ENCODE measurements at places on chromosomes 4 and X. TPM values are rescaled to one million over a fixed set of nuclear protein-coding genes. Genes with fewer than 3 reads are reported as not detected.

The RENBP gene
- 8.2 TPM for total RNA-seq

The GSPT2 gene
- total RNA-seq = 8.8 TPM

- H3K4me1 ChIP-seq = peaks cover 12% of the 10 kb centered on the region
- H3K36me3 ChIP-seq = peaks cover 4% of the 10 kb centered on the region
- DNase-seq = peak; percentile 46
- no peak overlapping the region for H3K4me3 ChIP-seq
- no peak overlapping the region for H3K27ac ChIP-seq
- H3K27me3 ChIP-seq = peaks cover 29% of the 10 kb centered on the region
Measured at GRCh38 chr4:7186031-7186430, 6.3 kb upstream of the SORCS2 start.

- H3K27me3 ChIP-seq = peaks cover 6% of the 10 kb centered on the region
- H3K4me1 ChIP-seq = no peaks in the 10 kb centered on the region
- no peak for DNase-seq
- H3K36me3 ChIP-seq = no peaks in the 10 kb centered on the region
- no peak overlapping the region for H3K27ac ChIP-seq
Measured at GRCh38 chr4:119315036-119315435, 6.9 kb downstream of the FABP2 start.

DNA sequence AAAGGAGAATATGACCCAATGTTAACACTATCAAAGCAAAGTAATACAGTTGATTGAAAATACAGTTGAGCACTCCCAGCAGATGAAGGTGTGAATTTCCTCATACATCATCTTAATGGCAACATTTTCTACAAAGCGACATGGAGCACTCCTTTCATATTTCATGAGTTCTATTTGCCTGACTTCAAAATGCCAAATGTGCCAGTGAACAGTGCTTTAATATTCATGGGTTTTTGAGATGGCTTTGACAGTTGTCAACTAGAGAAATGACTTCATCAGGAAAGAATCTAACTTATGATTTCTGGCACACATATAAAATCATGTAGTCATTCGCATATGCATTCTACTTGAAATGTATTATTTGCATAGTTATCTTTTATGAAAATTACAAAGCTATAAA is 222.4 kb downstream of the GALNTL6 start:
- no peak for DNase-seq
- H3K27ac ChIP-seq = no peak overlapping the region
- H3K4me3 ChIP-seq = no peak overlapping the region
- no peaks in the 10 kb centered on the region for H3K36me3 ChIP-seq
- no peaks in the 10 kb centered on the region for H3K27me3 ChIP-seq

DNA sequence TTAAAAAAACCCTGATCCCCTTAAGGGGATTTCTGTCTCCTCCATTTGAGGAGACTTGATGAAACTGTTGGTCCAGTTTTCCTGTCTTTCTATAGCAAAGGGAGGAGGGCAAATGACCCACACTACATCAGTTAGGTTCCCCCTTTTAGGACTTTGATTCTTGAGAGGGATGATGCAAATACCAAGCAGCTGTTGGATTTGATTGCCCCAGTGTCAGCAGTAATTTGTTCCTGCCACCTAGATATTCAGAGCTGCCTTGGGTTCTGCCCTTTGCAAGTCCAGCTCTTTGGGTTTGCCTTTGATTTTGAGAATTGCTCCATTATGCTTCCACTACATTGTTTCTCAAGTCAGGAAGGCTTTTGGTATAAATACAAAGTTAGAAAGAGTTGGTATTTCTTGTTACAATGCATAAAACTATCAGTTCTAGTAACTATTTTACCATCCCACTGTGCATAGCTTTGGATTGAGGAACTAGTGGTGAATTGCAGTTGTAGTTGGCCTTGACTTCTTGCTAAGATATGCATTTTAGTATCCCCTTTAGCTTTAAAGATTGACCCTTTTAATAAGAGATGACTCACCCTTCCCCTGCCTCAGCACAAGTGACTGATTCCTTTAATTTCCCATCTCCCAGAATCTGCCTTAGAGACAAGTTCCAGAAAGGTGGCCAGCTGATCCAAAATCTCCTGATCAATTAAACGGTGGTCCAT is 24.3 kb upstream of the ZNF330 start:
- peaks cover 9% of the 10 kb centered on the region for H3K27me3 ChIP-seq
- H3K4me3 ChIP-seq = no peak overlapping the region
- no peaks in the 10 kb centered on the region for H3K36me3 ChIP-seq
- no peak for DNase-seq

DNA sequence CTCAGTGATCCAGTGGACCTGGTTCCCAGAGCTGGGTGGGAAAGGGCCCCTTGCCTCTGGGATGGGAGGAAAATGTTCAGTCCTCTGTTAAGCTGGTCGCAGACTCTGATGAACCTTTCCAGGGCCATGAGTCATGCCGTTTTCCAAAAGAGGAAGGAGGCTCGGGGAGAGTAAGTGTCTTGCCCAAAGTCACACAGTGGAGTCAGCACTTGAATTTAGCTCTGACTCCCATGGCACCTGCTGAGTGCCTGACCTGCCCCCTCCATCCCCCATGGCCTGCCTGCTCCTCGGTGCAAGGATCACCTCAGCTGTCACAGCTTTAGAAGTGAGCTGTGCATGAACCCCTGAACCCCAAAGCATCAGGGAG is 14.0 kb upstream of the KIAA0232 start:
- DNase-seq = no peak
- no peaks in the 10 kb centered on the region for H3K27me3 ChIP-seq
- no peaks in the 10 kb centered on the region for H3K36me3 ChIP-seq
- H3K4me3 ChIP-seq = no peak overlapping the region
- H3K27ac ChIP-seq = no peak overlapping the region

- no peak for DNase-seq
- no peaks in the 10 kb centered on the region for H3K36me3 ChIP-seq
- no peak overlapping the region for H3K4me3 ChIP-seq
- H3K4me1 ChIP-seq = no peaks in the 10 kb centered on the region
- H3K27me3 ChIP-seq = no peaks in the 10 kb centered on the region
Measured at GRCh38 chrX:99572711-99573110, 837.4 kb downstream of the PCDH19 start.

The FANCB gene
- 12.0 TPM for total RNA-seq

DNA sequence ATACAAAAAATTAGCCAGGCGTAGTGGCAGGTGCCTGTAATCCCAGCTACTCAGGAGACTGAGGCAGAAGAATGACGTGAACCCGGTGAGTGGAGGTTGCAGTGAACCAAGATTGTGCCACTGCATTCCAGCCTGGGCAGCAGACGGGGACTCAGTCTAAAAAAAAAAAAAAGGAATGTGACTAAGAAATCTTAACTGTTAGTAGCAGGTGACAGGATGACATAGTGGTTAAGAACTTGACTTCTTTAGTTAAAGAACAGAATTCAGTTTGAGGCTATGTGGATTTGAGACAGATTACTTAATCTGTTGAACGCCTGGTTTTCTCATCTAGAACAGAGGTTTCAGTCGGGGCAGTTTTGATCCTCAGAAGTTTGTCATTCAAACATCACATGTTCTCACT is 3.2 kb downstream of the TRMT44 start:
- DNase-seq = no peak
- H3K4me3 ChIP-seq = no peak overlapping the region
- peaks cover 49% of the 10 kb centered on the region for H3K4me1 ChIP-seq
- H3K27ac ChIP-seq = no peak overlapping the region
- peaks cover 16% of the 10 kb centered on the region for H3K36me3 ChIP-seq

GRCh38 chr4:14184265-14184664 is 556.7 kb upstream of the BOD1L1 start:
- no peaks in the 10 kb centered on the region for H3K4me1 ChIP-seq
- DNase-seq = no peak
- H3K4me3 ChIP-seq = no peak overlapping the region
- H3K27me3 ChIP-seq = no peaks in the 10 kb centered on the region

DNA sequence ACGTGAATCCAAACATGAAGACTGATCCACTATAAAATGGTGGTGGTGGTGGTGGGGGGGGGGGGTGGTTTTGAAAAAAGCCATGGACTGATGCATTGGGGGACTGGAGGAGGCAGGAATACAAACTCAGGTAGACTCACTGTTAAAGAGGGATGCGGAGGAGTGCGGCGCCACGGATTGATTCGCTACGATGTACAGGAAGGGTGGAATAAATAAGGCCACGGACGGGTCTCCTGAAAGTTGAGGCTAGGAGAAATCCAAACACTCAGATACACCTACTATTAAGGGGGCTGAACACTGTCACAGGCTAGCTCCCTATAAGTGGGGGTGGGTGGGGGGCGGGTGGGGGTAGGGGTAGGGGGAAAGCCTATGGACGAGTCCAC is 591 bp downstream of the ELK1 start:
- H3K36me3 ChIP-seq = peaks cover 45% of the 10 kb centered on the region
- H3K27ac ChIP-seq = peak overlapping the region; percentile 93
- H3K27me3 ChIP-seq = no peaks in the 10 kb centered on the region
- H3K4me3 ChIP-seq = peak overlapping the region; percentile 84
- H3K4me1 ChIP-seq = peaks cover 45% of the 10 kb centered on the region

Measured in activated CD4-positive, alpha-beta memory T cell treated with anti-CD3 and anti-CD28 coated beads for 36 hours (primary cell).